Activated naive CD4-positive, alpha-beta T cell treated with anti-CD3 and anti-CD28 coated beads for 36 hours (primary cell): ENCODE measurements at places on chromosomes 5 and 9. TPM values are rescaled to one million over a fixed set of nuclear protein-coding genes. Genes with fewer than 3 reads are reported as not detected.

GRCh38 chr9:128552153-128552743 lies at the start of gene SPTAN1:
Gene SPTAN1 (plus strand): TSS chr9:128552587. CDS start chr9:128566741, 14,154 bp downstream.
- H3K4me3 ChIP-seq, result peak within 1 kb of the TSS; percentile 85
- DNase-seq, result peak; percentile 97
- no peaks in the 10 kb centered on the region for H3K27me3 ChIP-seq
- H3K27ac ChIP-seq, result peak within 1 kb of the TSS; percentile 84
- no peaks in the 10 kb centered on the region for H3K36me3 ChIP-seq
- peaks cover 42% of the 10 kb centered on the region for H3K4me1 ChIP-seq

GRCh38 chr5:169832304-169832703 lies 148.0 kb downstream of the INSYN2B start:
- DNase-seq, result no peak
- H3K4me1 ChIP-seq, result peaks cover 19% of the 10 kb centered on the region
- H3K36me3 ChIP-seq, result peaks cover 16% of the 10 kb centered on the region
- H3K27me3 ChIP-seq, result no peaks in the 10 kb centered on the region
- no peak overlapping the region for H3K4me3 ChIP-seq
- no peak overlapping the region for H3K27ac ChIP-seq

GRCh38 chr9:91577633-91578061 lies 154.0 kb upstream of the NFIL3 start:
- no peak overlapping the region for H3K4me3 ChIP-seq
- H3K36me3 ChIP-seq, result no peaks in the 10 kb centered on the region
- peaks cover 4% of the 10 kb centered on the region for H3K27me3 ChIP-seq
- DNase-seq, result no peak

DNA sequence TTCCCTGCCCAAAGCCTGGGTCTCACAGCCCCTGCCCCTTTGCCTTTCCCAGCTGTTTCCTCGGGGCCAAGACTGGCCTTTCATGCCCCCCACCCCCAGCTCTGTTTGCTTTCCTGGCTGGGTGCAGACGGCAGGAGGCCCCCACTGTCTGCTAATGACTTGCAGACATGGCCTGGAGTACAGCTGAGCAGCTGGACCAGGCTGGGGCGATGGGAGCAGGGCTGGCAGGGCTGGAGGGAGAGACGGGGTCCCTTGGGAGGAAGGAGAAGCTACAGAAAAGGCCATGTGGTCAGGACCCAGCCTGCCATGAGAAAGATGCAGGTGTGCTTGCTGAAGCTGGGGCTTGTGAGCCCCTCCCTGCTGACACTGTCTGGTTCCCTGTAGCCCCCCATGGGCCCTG lies 28.3 kb upstream of the GFPT2 start:
- H3K36me3 ChIP-seq, result no peaks in the 10 kb centered on the region
- no peak overlapping the region for H3K27ac ChIP-seq
- DNase-seq, result no peak
- H3K27me3 ChIP-seq, result no peaks in the 10 kb centered on the region
- H3K4me1 ChIP-seq, result no peaks in the 10 kb centered on the region
- no peak overlapping the region for H3K4me3 ChIP-seq

- no peak for DNase-seq
- H3K36me3 ChIP-seq, result no peaks in the 10 kb centered on the region
- no peaks in the 10 kb centered on the region for H3K27me3 ChIP-seq
Measured at GRCh38 chr5:72455476-72455875, 51.7 kb downstream of the ZNF366 start.

DNA sequence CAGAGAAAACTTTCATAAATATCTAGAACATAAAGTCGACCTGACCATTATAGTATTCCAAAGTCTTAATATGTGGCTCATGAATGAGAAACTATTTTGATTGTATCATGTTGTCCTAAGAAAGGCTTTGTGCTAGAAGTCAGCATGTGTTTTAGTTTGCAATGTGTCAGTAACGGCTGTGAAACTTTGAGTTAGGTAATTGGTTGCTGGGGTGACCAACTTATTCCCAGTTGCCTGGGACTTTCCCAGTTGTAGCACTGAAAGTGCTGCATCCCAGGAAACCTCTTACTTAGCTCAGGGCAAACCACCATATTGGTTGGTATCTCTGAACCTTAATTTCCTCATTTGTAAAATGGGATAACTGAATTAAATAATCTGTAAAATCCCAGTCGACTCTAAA lies 114.6 kb upstream of the SLC12A2 start:
- H3K36me3 ChIP-seq, result peaks cover 32% of the 10 kb centered on the region
- H3K27ac ChIP-seq, result no peak overlapping the region
- H3K27me3 ChIP-seq, result no peaks in the 10 kb centered on the region
- no peak for DNase-seq
- no peaks in the 10 kb centered on the region for H3K4me1 ChIP-seq

GRCh38 chr5:18984559-18985080 lies 1003.4 kb downstream of the CDH18 start:
- DNase-seq, result no peak
- H3K27me3 ChIP-seq, result no peaks in the 10 kb centered on the region
- H3K4me3 ChIP-seq, result no peak overlapping the region
- H3K36me3 ChIP-seq, result no peaks in the 10 kb centered on the region
- no peaks in the 10 kb centered on the region for H3K4me1 ChIP-seq

DNA sequence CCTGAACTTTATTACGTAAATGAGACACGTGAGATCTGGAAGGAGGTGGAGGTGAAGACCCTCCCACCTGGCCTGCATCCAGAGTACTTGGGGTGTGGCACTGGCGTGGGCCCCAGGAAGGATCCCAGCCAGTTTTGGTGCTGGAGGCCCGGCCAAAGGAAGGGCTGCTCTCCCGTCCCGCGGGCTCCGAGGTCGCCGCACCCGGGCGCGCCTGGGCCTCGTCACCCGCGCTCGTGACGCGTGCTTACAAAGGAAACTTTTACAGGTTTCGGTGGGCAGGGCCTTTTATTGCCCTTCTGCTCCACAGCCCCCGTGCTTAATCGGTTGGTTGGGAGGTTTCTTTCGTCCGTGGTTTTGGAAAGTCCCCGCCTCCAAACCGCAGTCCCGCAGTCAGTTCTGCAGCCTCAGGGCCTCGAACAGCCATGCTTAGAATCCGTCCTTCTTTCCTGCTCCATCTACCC lies 29.2 kb downstream of the CDKN2A start:
- H3K4me1 ChIP-seq, result peaks cover 17% of the 10 kb centered on the region
- peak overlapping the region; percentile 51 for H3K4me3 ChIP-seq
- H3K27me3 ChIP-seq, result peaks cover 84% of the 10 kb centered on the region
- no peak overlapping the region for H3K27ac ChIP-seq

DNA sequence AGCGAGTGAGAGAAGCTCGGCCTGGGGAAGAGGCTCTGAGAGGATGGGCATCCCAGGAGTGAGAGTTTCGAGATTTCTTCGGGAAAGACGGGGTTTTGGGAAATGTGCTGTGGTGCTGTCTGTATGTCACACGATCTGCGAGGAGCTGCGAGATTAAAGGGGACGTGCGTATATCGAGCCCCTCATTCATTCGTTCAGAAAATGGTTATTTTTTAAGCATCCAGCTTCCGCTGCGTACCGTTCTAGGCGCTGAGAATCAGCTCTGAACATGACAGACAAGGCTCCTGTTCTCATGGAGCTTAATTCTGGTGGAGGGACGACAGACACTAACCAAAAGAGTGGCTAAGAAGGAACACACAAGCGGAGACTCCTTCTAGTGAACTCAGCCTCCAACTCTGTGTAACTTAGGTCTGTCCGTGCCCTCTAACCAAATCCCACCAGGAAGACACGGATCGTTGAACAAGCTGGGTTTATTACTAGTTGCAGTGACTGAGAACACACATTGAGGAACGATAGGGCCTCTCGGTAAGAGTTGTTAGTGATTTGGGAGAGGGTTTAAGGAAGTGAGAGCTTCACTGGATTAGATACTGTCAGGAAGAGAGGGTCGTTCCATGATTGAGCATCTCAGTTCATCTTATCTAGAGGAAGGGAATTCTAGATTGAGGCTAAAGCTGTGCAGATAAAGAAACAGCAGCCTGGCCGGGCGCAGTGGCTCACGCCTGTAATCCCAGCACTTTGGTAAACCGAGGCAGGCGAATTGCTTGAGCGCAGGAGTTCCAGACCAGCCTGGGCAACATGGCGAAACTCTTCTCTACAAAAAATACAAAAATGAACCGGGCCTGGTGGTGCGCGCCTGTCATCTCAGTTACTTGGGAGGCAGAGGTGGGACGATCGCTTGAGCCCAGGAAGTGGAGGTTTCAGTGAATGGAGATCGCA lies 1.0 kb upstream of the FBXW11 start:
- DNase-seq, result peak; percentile 26
- H3K4me1 ChIP-seq, result peaks cover 37% of the 10 kb centered on the region
- H3K27ac ChIP-seq, result peak overlapping the region; percentile 99
- H3K27me3 ChIP-seq, result no peaks in the 10 kb centered on the region

GRCh38 chr5:122145906-122146305 lies 16.6 kb downstream of the ZNF474 start:
- no peak overlapping the region for H3K27ac ChIP-seq
- DNase-seq, result no peak
- H3K27me3 ChIP-seq, result peaks cover 3% of the 10 kb centered on the region
- H3K36me3 ChIP-seq, result no peaks in the 10 kb centered on the region
- H3K4me1 ChIP-seq, result peaks cover 3% of the 10 kb centered on the region
- H3K4me3 ChIP-seq, result no peak overlapping the region

DNA sequence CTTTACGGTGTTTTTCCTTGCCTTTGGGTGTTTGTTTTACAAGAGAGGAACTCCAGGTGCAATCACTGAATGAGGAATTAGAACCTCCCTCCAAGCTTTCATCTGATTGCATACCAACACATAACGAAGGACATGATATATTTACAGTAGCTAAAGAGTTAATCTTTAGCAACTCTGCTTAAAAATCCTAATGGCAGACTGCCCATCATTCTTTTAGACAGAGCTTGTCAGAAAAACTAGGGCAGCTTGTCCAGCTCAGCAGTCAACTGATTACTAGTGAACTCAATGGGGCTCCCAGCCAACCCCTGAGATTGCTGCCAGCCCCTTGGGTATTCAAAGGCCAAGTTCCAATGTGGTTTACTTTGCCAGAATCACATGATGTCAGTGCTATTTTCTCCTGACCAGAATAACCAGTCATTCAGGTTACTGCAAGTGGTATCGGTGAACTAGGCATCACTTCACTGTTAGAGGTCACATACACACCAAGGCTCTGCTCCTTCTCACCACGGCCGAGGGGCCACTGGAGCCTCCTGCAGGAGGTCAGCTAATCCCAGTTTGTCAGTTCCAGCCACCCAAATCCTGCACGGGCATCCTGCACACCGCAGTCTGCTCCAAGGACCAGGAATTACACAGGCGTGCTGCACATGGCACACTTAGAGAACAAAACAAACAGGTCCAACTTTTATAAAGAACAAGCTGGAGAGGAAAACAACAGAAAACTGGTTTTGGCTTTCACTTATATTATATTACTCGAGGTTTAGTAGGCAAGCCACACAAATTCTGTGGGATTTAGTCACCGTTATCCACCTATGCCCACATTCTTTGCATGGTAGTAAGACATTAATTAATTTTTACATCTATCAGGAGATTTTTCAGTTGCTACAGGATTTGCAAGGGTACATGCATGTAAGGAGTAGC lies 62.5 kb downstream of the NFIB start:
- no peaks in the 10 kb centered on the region for H3K36me3 ChIP-seq
- H3K4me1 ChIP-seq, result no peaks in the 10 kb centered on the region
- peaks cover 8% of the 10 kb centered on the region for H3K27me3 ChIP-seq
- no peak for DNase-seq
- no peak overlapping the region for H3K4me3 ChIP-seq
- peak overlapping the region; percentile 30 for H3K27ac ChIP-seq

GRCh38 chr5:127562252-127562651 lies 44.8 kb downstream of the PRRC1 start:
- H3K27ac ChIP-seq, result no peak overlapping the region
- peak; percentile 12 for DNase-seq
- H3K36me3 ChIP-seq, result no peaks in the 10 kb centered on the region
- H3K4me3 ChIP-seq, result no peak overlapping the region
- peaks cover 5% of the 10 kb centered on the region for H3K4me1 ChIP-seq

GRCh38 chr5:74514888-74515551 lies 125.5 kb downstream of the ENC1 start:
- H3K36me3 ChIP-seq, result no peaks in the 10 kb centered on the region
- no peak overlapping the region for H3K4me3 ChIP-seq
- H3K4me1 ChIP-seq, result no peaks in the 10 kb centered on the region
- no peak overlapping the region for H3K27ac ChIP-seq

DNA sequence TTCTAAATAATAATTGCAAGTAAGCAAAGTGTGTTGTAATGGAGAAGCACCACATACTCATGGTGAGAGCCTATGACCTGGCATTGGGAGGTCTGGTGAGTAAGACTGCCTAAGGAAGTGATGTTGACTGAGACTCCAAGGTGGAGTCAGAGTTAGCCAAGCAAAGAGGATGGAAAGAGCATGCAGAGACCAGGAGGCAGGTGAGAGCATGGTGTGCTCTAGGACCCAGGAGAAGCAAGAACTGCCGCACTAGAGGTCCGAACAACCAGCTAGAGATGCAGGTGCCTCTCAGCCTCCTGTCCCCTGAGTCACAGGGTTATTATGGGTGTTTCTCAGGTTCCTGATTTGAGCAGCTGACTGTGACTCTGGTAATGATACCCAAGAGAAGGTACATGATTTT lies 27.3 kb downstream of the ANP32B start:
- H3K27ac ChIP-seq, result no peak overlapping the region
- peaks cover 27% of the 10 kb centered on the region for H3K4me1 ChIP-seq
- no peaks in the 10 kb centered on the region for H3K27me3 ChIP-seq
- no peak overlapping the region for H3K4me3 ChIP-seq

- no peak for DNase-seq
- peaks cover 10% of the 10 kb centered on the region for H3K27me3 ChIP-seq
- no peak overlapping the region for H3K27ac ChIP-seq
- no peaks in the 10 kb centered on the region for H3K36me3 ChIP-seq
- H3K4me1 ChIP-seq, result no peaks in the 10 kb centered on the region
- no peak overlapping the region for H3K4me3 ChIP-seq
Measured at GRCh38 chr5:139954462-139954861, 88.6 kb downstream of the NRG2 start.

DNA sequence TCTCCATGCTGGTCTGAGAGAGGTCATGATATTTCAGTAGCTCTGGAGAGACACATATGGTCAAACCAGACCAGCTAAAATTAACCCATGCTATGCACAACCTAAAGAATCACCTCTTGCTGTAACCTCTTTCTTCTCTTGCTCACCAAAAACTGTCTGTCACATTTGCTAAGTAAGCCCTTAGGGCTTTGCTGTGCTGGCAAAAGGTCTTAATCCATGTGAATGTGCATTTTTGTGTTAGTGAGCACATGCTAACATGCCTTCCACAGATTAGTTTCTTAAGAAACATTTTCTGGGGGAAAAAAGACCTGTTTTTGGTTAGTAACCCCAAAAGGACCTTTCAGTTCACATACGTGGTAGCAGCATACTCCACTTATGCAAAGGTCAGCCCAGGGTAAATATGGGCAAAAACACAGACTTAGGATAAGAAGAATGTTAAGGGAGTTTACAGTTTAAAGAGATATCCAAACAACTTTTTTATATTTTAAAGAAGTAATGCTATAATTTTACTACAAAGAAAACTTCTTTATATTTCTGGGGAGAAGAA lies 124.2 kb upstream of the CCDC152 start:
- H3K4me3 ChIP-seq, result no peak overlapping the region
- DNase-seq, result no peak
- no peaks in the 10 kb centered on the region for H3K4me1 ChIP-seq
- peaks cover 3% of the 10 kb centered on the region for H3K27me3 ChIP-seq
- no peaks in the 10 kb centered on the region for H3K36me3 ChIP-seq

- peaks cover 4% of the 10 kb centered on the region for H3K27me3 ChIP-seq
- H3K36me3 ChIP-seq, result no peaks in the 10 kb centered on the region
- no peaks in the 10 kb centered on the region for H3K4me1 ChIP-seq
Measured at GRCh38 chr5:9987101-9987500, 262.6 kb downstream of the ATPSCKMT start.

Gene MYO10
- 0.27 TPM for total RNA-seq

Gene RNF183
- total RNA-seq, result not detected

Gene TAF11L8
- not detected for total RNA-seq

Gene OCLN
- 0.62 TPM for total RNA-seq

Gene DND1
- 1.7 TPM for total RNA-seq

Gene SPATA31A6
- total RNA-seq, result not detected

Gene ZBTB34
- total RNA-seq, result 4.6 TPM

Gene EEIG1
- total RNA-seq, result 61.0 TPM

Gene PTGDS
- not detected for total RNA-seq

Gene FIBCD1
- total RNA-seq, result not detected

Gene GALNT12
- 12.9 TPM for total RNA-seq

Gene CYLC2
- total RNA-seq, result not detected

Gene CER1
- not detected for total RNA-seq
